ENCODE measurements at places on chromosomes 7 and 10.

DNA sequence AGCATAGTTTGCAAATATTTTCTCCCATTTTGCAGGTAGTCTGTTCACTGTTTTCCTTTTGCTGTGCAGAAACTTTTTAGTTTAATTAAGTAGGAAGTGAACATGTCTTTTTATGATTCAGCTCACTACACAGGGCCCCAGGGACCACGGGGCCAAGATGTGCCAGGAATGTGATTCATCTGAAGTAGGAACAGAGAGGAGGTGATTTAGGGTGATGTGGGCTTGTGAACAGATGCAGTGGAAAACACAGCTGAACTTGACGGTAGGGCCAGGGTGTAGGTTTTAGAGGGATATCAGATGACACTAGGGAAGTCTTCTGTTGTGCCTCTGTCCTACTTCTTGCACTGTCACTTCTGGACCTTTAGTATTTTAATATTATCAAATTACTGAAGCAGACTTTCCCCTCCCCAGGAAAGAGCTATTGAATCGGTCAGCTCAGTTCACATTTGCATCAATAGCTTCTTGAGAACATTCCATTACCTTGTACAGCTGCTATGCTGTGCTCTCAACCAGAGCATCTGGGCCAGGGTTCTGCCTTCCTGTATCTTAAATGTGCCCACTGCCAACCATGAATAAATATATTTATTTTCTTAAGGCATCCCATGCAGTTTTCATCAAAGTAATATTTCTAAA, 96.9 kb downstream of the OSBPL3 start:
- no peak overlapping the region for H3K4me3 ChIP-seq
- no peak overlapping the region for H3K27ac ChIP-seq
- H3K4me1 ChIP-seq, result peaks cover 16% of the 10 kb centered on the region
- H3K36me3 ChIP-seq, result no peaks in the 10 kb centered on the region
- H3K27me3 ChIP-seq, result no peaks in the 10 kb centered on the region

- no peaks in the 10 kb centered on the region for H3K36me3 ChIP-seq
- DNase-seq, result no peak
- H3K4me1 ChIP-seq, result peaks cover 2% of the 10 kb centered on the region
- H3K4me3 ChIP-seq, result no peak overlapping the region
- H3K27me3 ChIP-seq, result peaks cover 1% of the 10 kb centered on the region
These were observed 13.2 kb downstream of the ARHGAP19 start for GRCh38 chr10:97279121-97279815.

DNA sequence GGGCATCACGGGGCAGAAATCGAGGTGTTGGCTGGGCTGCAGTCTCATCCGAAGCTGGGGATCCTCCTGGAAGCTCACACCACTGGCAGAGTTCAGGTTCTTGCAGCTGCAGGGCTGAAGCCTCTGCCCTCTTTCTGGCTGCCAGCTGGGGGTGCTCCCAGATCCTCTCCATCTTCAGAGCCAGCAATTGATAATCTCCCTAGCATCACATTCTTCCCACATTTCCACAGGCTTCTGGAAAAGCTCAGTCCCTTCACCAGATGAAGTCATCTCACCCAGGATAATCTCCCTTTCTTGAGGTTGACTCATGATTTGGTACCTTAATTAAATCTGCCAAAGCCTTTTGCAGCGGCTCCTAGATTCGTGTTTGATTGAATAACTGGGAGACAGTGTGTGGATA, 55.2 kb downstream of the NRP1 start:
- no peak for DNase-seq
- peaks cover 45% of the 10 kb centered on the region for H3K36me3 ChIP-seq
- no peak overlapping the region for H3K27ac ChIP-seq
- no peaks in the 10 kb centered on the region for H3K27me3 ChIP-seq
- peak overlapping the region; percentile 56 for H3K4me3 ChIP-seq

- peaks cover 4% of the 10 kb centered on the region for H3K27me3 ChIP-seq
- no peak overlapping the region for H3K4me3 ChIP-seq
- peaks cover 8% of the 10 kb centered on the region for H3K36me3 ChIP-seq
- peaks cover 10% of the 10 kb centered on the region for H3K4me1 ChIP-seq
These were observed 180.7 kb upstream of the MKI67 start for GRCh38 chr10:128306966-128307365.

DNA sequence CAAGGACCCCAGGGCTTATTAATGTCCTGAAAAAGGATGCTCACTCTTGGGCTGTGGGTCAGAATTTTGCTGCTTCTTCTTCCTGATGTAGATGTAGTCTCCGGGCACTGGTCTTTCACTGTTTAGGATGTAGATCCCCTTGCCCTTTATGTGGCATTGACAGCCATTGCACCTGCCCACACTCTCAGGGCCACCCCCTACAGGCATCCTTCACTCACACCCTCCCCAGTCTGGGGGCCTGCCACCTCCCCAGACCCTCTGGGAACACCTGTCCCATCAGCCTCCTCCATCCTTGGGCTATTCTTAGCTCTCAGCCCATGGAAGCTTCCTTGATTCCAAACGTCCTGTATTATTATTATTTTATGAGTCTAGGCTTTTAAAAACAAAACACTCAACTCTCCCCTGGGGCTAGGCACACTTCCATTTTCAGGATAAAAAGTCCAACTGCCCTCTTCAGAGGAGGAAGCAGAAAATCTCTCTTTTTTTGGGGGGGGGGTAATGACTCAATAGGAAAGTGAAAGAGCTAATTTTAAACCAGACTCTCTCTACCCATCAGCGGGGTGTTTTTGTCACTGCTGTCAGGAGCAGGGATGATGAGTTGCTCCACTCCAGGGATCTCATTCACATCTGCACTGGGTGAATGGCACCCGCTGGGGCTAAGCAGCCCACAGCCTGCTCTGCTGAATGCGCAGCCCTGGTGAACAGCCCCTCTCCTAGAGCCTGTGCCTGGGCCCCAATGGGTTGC, 11.5 kb upstream of the KLRG2 start:
- no peaks in the 10 kb centered on the region for H3K4me1 ChIP-seq
- peaks cover 7% of the 10 kb centered on the region for H3K27me3 ChIP-seq
- H3K27ac ChIP-seq, result no peak overlapping the region
- no peaks in the 10 kb centered on the region for H3K36me3 ChIP-seq
- DNase-seq, result no peak
- no peak overlapping the region for H3K4me3 ChIP-seq

- DNase-seq, result peak; percentile 57
- H3K27me3 ChIP-seq, result peaks cover 16% of the 10 kb centered on the region
- H3K27ac ChIP-seq, result peak overlapping the region; percentile 98
- no peaks in the 10 kb centered on the region for H3K36me3 ChIP-seq
- peak overlapping the region; percentile 100 for H3K4me3 ChIP-seq
- H3K4me1 ChIP-seq, result peaks cover 14% of the 10 kb centered on the region
These were observed 99.5 kb downstream of the HIP1 start for GRCh38 chr7:75639071-75639885.

DNA sequence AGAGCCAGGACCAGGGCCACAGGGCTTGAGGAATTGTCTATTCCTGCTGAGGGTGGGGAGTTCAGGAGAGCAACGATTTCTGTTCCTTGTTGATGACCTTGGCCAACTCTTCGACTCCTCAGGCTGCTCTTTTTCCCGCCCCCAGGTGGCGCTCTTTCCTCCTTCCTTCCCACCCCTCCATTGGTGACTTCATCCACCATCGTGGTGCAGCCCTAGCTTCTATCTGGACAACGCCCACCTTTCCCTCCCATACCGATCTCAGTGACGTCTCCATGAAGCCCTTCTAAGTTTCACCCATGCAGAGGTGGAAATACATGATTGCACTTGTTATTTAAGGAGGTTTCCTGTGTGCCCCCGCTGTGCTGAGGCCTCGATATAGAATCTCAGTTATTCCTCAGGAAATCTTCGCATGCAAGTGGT, 22.1 kb upstream of the CARD11 start:
- H3K27me3 ChIP-seq, result no peaks in the 10 kb centered on the region
- no peak overlapping the region for H3K27ac ChIP-seq
- peak; percentile 36 for DNase-seq
- H3K4me1 ChIP-seq, result no peaks in the 10 kb centered on the region
- no peak overlapping the region for H3K4me3 ChIP-seq

DNA sequence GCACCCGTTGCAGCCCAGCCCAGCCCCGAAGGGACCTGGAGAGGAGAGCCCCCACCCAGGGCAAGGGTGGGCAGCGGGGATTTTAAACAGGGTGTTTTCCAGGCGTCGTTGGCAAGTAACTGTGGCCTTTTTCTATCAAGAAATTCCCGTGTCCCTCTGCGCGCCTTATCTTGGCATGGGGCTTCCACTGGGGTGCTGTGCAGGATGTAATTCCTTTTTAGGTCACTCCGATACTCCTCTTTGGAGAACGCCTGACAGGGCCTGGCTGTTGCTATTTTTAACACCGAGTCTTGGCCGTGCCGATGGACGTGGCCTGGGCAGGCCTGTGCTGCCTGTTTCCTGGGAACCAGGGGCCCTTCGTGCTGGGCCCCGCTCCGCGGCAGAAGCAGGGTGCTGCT, 93.8 kb downstream of the INPP5A start:
- H3K4me3 ChIP-seq, result no peak overlapping the region
- H3K36me3 ChIP-seq, result peaks cover 10% of the 10 kb centered on the region
- peaks cover 40% of the 10 kb centered on the region for H3K4me1 ChIP-seq
- H3K27me3 ChIP-seq, result peaks cover 8% of the 10 kb centered on the region

DNA sequence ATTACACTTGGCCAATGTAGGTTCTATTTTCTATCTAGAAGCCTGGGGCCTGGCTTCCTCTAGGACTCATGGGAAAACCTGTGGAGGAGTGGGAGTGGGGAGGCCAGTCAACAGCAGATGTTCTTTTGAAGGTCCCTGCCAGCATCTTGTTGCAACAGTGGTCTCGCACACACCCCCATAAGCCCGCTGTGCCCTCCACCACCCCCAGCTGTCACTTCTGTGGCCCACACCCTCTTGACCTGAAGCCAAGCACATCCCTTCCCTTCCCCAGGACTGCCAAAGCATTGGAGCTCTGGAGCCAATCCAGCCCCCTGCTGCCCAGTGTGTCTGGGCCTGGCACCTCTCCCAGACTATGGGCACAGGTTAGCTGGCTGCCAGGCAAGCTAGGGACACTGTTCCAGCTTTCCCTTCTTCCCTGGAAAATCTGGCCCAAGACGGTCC, 1.9 kb upstream of the STX1A start:
- H3K36me3 ChIP-seq, result no peaks in the 10 kb centered on the region
- H3K27ac ChIP-seq, result no peak overlapping the region
- H3K27me3 ChIP-seq, result peaks cover 12% of the 10 kb centered on the region
- DNase-seq, result no peak

DNA sequence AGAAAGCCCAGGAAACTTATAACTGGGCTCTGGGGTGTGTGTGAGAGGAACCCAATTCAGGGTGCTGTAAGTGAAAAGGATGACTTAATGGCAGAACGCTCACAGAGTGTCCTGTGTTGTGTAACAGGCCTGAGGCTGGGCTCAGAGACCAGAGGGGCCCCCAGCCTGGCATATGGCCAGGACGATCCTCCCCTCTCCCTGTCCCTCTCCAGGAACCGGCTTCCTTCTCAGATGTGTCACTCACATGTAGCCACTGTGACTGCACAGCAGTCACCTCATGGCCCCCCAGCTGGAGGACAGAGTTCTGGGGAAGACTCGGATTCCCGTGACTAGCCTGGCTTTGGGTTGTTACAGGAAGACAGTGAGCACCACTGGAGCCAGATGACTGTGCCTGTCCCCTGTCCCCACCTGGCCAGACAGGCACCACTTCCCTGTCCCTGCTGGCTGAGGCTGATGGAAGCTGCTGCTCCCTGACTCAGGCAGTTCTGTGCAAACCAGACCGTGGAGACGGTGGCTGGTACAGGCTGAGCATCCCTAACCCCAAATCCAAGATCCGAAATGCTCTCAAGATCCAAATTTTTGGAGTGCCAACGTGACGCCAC, 220.5 kb downstream of the MLLT10 start:
- H3K4me1 ChIP-seq, result peaks cover 8% of the 10 kb centered on the region
- H3K36me3 ChIP-seq, result peaks cover 3% of the 10 kb centered on the region
- H3K4me3 ChIP-seq, result no peak overlapping the region

GRCh38 chr7:144397086-144397485, 6.4 kb downstream of the NOBOX start:
- H3K27ac ChIP-seq, result no peak overlapping the region
- H3K36me3 ChIP-seq, result no peaks in the 10 kb centered on the region
- no peak for DNase-seq
- peaks cover 3% of the 10 kb centered on the region for H3K27me3 ChIP-seq
- H3K4me3 ChIP-seq, result no peak overlapping the region

- peaks cover 5% of the 10 kb centered on the region for H3K27me3 ChIP-seq
- no peak overlapping the region for H3K4me3 ChIP-seq
- H3K4me1 ChIP-seq, result peaks cover 7% of the 10 kb centered on the region
- no peak for DNase-seq
- H3K27ac ChIP-seq, result no peak overlapping the region
These were observed 3.3 kb upstream of the PDE1C start for GRCh38 chr7:32073533-32073932.

DNA sequence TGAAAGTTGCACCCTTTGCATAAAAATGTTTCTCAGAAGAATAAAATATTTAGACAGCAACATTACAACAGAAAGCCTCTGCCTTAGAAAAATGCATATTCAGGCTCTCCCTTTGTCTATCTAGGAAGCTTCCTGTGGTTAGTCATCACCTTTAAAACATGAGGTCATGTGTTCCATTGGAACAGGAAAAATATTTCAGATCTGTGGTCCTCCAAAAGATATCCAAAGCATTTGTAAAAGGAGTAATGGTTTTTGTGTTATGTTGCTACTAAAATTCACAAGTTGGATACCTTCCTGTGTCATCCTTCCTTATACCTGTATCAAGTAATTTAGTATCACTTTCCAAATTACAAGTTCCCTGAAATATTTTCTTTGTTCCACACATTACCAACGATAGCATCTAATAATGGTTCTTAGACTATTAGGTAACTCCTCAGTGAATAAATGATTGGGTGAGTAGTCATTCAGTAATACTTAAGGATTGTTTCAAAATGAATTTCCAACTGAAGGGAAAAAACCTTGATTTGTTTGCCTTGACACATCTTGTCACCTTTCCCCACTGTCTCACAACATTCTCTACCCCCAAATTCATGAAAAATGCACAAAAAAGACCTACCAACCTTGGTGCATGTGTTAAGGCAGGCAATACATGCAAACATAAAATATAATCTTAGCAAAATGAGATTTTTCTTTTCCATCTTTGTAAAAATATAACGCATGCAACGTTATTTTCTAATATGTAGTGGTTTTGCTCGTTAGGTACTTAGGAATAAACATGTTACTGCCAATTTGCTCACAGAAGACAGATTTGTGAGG, 19.7 kb upstream of the RHOBTB1 start:
- H3K27ac ChIP-seq, result no peak overlapping the region
- H3K36me3 ChIP-seq, result no peaks in the 10 kb centered on the region
- no peak overlapping the region for H3K4me3 ChIP-seq
- peaks cover 10% of the 10 kb centered on the region for H3K4me1 ChIP-seq

DNA sequence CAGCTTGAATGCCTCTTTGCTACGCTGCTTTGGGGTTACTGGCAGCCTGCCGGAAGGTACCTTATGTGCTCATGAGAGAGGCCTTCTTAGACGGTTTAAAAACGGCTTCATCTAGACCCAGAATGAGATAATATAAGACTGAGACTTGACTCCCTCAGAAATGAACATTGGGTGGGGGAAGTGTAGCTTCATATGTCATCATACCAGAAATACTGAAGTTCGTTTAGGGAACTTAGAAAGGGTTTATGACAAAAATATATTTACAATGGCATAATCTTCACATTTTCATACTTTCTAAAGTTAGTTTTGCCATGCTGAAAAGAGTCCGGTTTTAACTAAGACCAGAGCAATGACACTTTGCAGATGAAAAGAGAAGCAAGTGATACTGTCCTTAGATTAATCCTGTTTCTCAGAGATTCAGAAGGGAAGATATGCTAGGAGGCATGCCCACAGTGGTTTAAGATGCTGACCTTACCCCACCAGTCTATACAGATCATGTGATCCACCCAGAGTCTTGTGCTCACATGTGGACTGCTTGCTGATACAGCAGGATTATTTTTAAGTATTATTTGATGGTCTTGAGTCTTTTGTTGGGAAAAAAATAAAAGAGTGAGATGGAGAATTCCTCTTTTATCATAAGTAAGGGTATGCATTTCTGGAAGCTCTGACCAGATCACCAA, 40.8 kb upstream of the HGF start:
- no peaks in the 10 kb centered on the region for H3K36me3 ChIP-seq
- no peaks in the 10 kb centered on the region for H3K4me1 ChIP-seq
- DNase-seq, result no peak
- no peak overlapping the region for H3K4me3 ChIP-seq
- H3K27ac ChIP-seq, result no peak overlapping the region
